ENCODE measurements at places on chromosomes 1 and 21.

DNA sequence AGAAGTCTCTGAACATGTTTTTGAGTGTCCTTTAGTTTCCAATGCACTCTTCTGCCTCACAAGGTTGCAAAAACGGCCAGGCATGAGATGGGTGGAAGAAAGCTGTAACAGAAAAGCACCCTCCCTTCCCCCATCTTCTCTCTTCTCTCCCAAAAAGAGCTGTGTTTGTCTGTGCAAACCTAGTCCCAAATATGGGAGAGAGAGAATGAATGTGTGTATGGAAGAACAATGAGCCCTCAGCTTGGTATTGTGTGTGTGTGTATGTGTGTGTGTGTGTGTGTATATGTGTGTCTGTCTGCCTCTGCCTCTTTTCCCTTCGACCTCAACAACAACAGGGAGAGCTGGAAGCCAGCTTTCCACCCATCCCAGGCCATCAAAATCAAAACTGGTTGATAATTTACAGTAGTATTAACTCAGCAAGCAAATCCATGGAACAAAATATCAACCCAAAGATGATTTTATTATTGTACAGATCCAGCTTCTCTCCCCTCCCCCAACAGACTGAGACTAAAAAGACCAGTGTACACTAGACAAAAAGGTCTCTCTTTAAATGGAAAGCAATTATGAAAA, 1.8 kb downstream of the RERE start:
- DNase-seq, result no peak

- no peak for DNase-seq
Observed at GRCh38 chr1:90705956-90706355, 11.1 kb downstream of the BARHL2 start.

DNA sequence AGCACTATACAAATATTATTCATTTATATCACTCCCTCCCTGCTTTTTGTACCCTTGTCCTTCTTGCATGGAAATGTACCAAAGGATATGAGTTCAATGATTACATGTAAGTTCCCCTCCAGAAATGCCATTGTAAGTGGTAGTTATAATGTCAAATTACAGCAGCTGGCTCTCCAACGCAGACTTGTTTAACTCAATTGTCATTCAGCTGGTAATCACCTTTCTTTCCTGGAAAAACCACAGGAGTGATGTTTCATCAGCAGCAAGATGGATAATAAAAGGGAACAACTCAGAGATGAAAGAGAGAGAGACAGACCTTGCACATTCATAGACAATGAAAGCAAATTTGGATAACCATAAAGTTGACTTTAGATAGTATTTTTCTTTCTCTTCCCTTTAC, 578.6 kb upstream of the PBX1 start:
- no peak for DNase-seq

DNA sequence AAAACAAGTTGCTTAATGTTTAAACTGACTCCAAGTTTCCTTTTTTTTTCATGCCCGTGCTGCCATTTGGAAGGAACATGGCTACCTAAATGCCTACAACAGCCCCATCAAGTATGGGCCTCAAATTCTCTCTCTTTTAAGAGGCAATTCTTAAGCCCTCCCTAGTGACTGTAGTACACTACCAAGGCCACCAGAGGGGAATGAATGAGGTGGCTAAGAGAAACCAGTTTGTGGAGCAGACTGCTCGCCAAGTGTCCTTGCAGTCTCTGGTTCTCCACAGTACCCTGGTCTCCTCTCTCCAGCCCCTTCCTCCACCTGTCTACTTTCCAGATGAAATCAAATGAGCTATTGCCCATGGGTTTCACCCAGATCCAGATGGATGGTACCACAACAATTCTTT, 1809.6 kb downstream of the BRINP3 start:
- DNase-seq, result no peak

DNA sequence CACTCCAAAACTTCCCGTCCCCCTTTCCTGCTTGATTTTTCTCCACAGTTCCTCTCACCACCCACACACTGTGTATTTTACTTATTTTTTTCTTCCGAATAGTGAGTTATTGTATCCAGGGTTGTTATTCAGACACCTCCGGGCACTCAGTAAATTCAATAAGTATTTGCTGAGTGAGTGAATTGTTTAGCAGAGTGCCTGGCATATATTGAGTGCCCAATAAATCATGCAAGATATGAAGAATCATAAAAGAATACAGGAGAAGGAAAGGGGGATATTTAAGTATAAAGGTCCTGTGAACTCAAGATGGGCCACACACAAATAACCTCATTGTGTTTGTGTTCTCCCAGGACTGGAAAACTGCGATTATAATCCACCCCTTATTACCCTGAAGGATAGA, 139.9 kb downstream of the GALNT2 start:
- DNase-seq, result no peak

GRCh38 chr1:220741825-220742224, 6.3 kb upstream of the MTARC2 start:
- no peak for DNase-seq

GRCh38 chr21:42666023-42666747, 12.8 kb downstream of the PDE9A start:
- DNase-seq, result peak; percentile 46

- no peak for DNase-seq
Observed at GRCh38 chr1:59574085-59574484, 240.7 kb upstream of the HOOK1 start.

- DNase-seq, result peak; percentile 27
Observed at GRCh38 chr1:24900486-24900849, 29.6 kb downstream of the RUNX3 start.

GRCh38 chr1:46522184-46522968, 29.1 kb downstream of the KNCN start:
- peak; percentile 48 for DNase-seq

GRCh38 chr1:54223441-54224202, 23.7 kb downstream of the MRPL37 start:
- DNase-seq, result no peak

DNA sequence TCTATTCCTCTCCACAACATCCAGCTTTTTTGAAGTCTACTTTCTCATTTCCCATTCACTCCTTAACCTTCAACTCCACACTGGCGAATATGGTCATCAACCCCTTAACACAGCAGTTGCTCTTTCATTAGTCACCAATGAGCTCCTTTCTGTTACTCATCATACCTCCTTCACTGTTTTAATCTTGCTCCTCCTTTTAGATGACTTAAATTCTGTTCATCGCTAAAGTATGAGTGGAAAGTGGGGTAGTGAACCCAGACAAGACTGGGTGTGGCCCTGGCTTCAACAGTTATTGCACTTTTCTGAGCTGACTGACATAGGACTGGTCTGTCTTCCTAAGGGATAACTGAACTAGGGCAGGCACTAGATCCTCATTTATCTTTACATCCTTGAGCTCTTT, 51.3 kb downstream of the AKT3 start:
- no peak for DNase-seq

DNA sequence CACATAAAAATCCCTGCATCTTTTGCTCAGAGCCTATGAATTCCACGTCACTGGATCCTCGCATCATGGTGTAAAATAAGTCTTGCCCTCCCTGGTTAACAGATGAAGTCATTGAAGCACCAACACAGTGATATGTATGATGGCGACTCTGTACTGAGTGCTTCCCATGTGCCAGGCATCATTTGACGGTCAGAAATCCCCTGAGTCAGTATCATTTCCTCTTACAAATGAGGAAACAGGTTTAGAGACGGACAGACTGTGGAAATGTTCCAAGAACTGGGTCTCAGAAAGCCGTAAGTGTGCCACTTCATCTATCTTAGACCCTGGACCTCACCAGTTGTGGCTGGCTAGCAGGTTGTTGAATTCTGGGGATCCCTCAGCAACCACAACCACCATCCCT, 5.1 kb upstream of the OLFML2B start:
- no peak for DNase-seq

DNA sequence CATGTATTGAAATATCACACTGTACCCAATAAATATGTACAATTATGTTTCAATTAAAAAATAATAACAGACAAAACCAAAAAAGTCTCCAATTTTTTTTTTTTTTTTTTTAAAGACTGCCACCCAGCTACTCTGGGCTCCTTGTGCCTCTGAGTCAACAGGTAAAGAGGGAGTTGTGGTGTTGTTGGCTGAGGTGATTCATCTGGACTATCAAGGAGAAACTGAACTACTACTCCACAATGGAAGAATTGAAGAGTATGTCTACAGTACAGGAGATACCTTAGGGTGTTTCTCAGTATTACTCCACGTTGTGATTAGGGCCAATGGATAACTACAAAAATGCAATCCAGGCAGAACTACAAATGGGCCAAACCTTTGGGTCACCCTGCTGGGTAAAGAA, 67.9 kb downstream of the SCMH1 start:
- no peak for DNase-seq

DNA sequence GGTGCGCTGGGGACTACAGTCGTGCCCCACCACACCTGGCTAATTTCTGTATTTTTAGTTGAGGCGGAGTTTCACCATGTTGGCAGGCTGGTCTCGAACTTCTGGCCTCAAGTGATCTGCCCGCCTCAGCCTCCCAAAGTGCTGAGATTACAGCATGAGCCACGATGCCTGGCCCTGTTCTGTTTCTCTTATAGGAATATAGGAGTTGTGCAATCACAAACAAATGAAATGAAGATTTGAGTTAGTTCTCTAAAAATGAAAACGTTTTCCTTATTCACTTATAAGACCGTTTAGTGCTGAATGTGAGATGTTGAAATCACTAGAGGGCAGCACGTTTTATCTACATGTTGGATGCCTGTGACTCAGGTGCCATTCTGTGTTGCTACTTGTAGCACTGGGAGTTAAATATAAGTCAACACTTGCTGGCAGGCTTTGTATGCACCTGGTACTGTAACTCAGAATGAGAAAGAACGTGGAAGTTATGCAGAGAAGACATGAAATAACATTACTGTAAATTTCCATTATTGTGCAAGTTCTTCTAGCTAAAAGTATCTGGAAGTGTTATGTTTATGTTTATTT, 45.8 kb downstream of the MIGA1 start:
- no peak for DNase-seq

DNA sequence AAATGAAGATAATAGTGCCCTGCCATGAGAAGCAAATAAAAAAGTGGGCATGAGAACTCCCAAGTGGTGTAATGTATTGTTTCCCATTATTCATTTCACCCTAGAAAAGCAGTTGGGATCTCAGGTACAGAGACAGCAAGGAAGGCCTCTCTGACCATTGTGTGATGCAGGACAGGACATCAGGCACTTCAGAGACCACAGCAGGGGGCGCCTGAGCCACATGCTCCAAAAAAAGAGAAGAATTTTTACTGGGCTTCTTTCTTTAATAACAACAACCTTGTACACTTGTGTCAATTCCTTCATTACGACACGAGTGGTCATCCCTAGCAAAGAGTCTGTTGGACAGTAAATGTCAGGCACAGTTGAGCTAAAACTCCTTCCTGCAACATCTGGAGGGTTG, 533.3 kb downstream of the OMA1 start:
- no peak for DNase-seq

- no peak for DNase-seq
Observed at GRCh38 chr1:75273110-75273509, 138.9 kb downstream of the LHX8 start.

DNA sequence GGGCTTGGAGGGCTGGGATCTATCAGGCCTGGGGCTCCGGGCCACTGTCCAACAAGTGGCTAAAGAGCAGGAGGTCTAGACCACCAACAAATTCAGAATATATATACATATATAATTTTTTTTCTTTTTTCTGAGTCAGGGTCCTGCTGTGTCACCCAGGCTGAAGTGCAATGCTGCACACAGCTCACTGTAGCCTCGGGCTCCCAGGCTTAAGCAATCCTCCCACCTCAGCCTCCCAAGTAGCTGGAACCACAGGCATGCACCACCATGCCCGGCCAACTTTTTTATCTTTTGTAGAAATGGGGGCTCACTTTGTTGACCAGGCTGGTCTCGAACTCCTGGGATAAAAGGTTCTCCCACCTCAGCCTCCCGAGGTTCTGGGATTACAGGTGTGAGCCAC, 6.8 kb upstream of the LAPTM5 start:
- no peak for DNase-seq

DNA sequence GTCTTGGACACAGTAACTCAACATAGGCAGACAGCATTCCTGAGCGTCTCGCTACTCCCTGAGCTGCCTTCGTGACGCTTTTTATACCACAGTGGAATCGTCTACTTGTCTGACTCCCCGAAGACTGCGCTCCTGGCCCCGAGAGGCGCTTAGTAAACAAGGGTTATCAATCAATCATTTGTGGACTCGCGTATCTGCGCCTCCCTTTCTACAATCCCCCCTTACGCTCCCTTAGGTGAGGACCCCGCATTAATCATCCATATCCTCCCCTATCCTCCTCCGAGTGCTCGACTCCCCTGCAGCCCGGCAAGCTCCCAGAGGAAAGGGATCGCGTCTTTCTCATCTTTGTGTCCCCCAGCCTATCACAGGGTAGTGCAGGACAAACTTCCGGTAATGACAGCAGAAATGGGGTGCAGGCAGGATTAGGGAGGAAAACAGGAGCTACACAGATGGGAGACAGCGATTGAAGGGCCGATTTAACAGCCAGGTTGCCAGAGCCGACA, 522 bp downstream of the TMEM59 start:
- peak; percentile 35 for DNase-seq

Measured in stimulated activated naive CD8-positive, alpha-beta T cell treated with anti-CD3 and anti-CD28 coated beads, Interleukin-15, Interleukin-2, amounts not matched to agents 100 U/mL and 50 U/mL, for 24 hours (primary cell).